ENCODE measurements at places on chromosomes 13 and 19. TPM values are rescaled to one million over a fixed set of nuclear protein-coding genes. Genes with fewer than 3 reads are reported as not detected.
A peak's percentile ranks its signal among the peaks of the same experiment; 100 is the strongest.

DNA sequence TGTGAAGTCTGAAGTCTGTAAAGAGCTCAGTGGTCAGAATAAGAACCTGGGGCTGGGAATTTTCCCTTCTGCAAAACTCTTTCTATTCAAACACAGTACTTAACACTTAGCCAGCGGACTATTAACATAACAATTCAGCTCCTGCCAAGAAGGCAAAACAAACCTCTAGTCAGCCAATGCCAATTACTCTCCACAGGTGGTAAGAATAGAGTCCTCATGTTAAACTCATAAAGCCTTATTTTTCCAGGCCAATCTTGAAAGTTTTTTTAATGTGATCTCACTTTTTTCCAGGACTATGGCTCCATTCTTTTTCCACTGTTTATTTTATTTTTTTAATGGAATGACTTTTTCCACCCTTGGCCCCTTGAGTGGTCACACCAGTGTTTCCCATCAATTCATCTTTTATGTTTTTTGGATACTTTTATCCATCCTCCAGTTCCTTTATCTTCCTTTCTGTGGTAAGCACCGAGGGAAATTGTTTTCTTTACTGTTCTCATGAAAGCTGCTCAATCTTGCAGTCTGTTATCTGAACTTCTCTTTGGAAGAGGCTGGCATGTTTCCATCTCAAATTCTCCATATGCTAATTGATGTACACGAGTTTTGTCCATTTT lies 217.3 kb downstream of the LHFPL6 start:
- H3K27me3 ChIP-seq, result no peaks in the 10 kb centered on the region
- no peaks in the 10 kb centered on the region for H3K4me1 ChIP-seq
- no peaks in the 10 kb centered on the region for H3K36me3 ChIP-seq
- no peak overlapping the region for H3K27ac ChIP-seq
- H3K4me3 ChIP-seq, result no peak overlapping the region

DNA sequence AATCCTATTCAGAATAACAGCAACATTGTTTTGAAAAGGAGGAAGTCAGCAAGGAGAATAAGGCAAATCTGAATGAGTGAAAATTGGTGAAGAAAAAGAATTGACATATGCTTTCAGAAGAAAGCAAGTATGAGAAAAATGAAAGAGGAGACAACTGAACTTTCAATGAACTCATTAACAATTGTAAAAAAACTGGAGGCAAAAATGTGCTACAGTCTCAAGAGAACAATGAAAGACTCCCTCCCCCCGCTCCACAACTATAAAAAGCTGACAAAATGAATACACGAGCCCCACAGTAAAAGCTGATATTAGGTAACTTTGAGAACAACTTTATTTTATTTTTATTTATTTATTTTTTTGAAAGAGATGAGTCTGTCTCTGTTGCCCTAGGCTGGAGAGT lies 373.1 kb downstream of the DIAPH3 start:
- no peak overlapping the region for H3K27ac ChIP-seq
- no peak overlapping the region for H3K4me3 ChIP-seq
- H3K36me3 ChIP-seq, result no peaks in the 10 kb centered on the region
- no peaks in the 10 kb centered on the region for H3K27me3 ChIP-seq
- no peak for DNase-seq

DNA sequence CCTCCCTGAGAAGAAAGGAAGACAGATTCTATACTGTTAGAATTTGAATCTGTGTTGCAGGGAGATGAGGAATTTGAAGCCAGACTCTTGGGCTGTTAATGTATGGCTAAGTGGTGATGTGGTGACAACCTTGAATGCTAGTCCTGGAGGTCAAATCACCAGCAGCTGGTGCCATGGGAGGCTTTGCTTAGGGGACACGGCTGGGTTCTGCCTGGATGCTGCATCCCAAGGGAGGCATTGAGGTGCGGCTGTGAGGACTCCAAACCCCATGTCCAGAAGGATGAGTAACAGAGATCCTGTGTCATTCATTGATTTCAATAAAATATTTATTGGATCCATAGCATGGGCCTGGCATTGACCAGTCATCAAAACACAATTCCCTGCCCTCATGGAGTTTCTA lies 42.3 kb downstream of the RFX2 start:
- H3K4me3 ChIP-seq, result no peak overlapping the region
- no peaks in the 10 kb centered on the region for H3K36me3 ChIP-seq
- H3K27ac ChIP-seq, result no peak overlapping the region
- no peak for DNase-seq

Gene URAD
- not detected for total RNA-seq

- no peak overlapping the region for H3K27ac ChIP-seq
- H3K4me1 ChIP-seq, result no peaks in the 10 kb centered on the region
- DNase-seq, result no peak
- no peaks in the 10 kb centered on the region for H3K27me3 ChIP-seq
- no peak overlapping the region for H3K4me3 ChIP-seq
Observed at GRCh38 chr13:96178759-96179158, 88.9 kb downstream of the HS6ST3 start.

Gene LIN37
- total RNA-seq, result 9.7 TPM

GRCh38 chr19:1767464-1767933 lies 14.2 kb downstream of the ONECUT3 start:
- peak; percentile 65 for DNase-seq
- H3K4me3 ChIP-seq, result no peak overlapping the region
- no peaks in the 10 kb centered on the region for H3K36me3 ChIP-seq
- peaks cover 70% of the 10 kb centered on the region for H3K27me3 ChIP-seq
- H3K4me1 ChIP-seq, result no peaks in the 10 kb centered on the region

Gene SLC1A6
- not detected for total RNA-seq

DNA sequence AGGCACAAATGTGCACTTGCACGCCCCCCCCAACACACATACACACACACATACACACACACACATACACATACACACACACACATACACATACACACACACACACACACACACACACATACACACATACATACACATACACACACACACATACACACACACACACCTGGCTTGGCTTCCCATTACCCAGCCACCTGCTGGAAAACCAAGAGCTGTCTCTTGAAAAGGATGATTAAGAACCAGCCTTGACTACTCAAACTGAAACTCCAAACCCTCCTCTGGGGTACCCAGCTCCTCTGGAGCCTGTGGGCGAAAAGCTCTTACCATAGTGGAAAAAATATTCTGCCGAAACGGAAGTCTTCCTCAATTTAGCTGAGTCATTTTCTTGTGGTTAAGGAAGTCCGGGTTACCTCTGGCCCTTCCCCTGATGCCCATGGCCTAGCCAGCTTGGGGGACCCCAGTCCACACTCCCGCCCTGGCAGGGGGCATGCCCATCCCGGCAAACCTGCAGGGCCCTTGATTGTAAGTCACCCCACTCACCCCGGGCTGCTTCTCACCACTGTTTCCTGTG lies 21.9 kb downstream of the CEBPA start:
- DNase-seq, result peak; percentile 76
- H3K4me1 ChIP-seq, result peaks cover 11% of the 10 kb centered on the region
- peak overlapping the region; percentile 43 for H3K4me3 ChIP-seq
- peaks cover 1% of the 10 kb centered on the region for H3K36me3 ChIP-seq
- H3K27ac ChIP-seq, result no peak overlapping the region
- H3K27me3 ChIP-seq, result peaks cover 17% of the 10 kb centered on the region

GRCh38 chr19:11507370-11508078 lies 1.9 kb upstream of the ZNF653 start:
- H3K27me3 ChIP-seq, result no peaks in the 10 kb centered on the region
- DNase-seq, result no peak
- peaks cover 15% of the 10 kb centered on the region for H3K4me1 ChIP-seq
- H3K27ac ChIP-seq, result no peak overlapping the region
- H3K4me3 ChIP-seq, result peak overlapping the region; percentile 86

Gene HTR2A
- total RNA-seq, result not detected

DNA sequence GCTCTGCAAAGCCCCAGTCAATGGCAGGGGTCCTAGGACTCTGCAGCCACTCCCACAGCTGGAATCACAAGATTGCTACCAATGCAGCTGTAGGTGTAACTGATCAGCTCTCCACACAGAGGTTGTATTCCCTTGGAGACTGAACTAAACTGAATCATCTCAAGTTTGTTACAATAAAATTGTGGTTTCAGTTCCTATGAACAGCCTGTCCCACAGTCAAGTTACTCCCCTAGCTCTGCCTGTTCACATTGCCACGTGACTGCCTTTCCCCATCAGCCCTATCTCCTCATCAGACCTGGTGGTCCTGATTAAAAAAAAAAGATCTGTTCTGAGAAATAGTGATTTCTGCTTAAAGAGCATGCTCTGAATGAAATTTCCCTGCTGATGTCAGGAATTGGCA lies 287.9 kb upstream of the NBEA start:
- no peak overlapping the region for H3K4me3 ChIP-seq
- no peaks in the 10 kb centered on the region for H3K36me3 ChIP-seq
- H3K27me3 ChIP-seq, result peaks cover under 1% of the 10 kb centered on the region
- no peaks in the 10 kb centered on the region for H3K4me1 ChIP-seq
- DNase-seq, result no peak

GRCh38 chr13:103810026-103810425 lies 743.8 kb upstream of the SLC10A2 start:
- no peak for DNase-seq
- H3K36me3 ChIP-seq, result no peaks in the 10 kb centered on the region
- H3K4me1 ChIP-seq, result no peaks in the 10 kb centered on the region
- no peaks in the 10 kb centered on the region for H3K27me3 ChIP-seq
- H3K27ac ChIP-seq, result no peak overlapping the region

- H3K4me3 ChIP-seq, result no peak overlapping the region
- H3K36me3 ChIP-seq, result no peaks in the 10 kb centered on the region
- no peak for DNase-seq
- H3K4me1 ChIP-seq, result no peaks in the 10 kb centered on the region
- no peak overlapping the region for H3K27ac ChIP-seq
Observed at GRCh38 chr13:38024431-38024830, 154.9 kb upstream of the TRPC4 start.

Gene NAPA
- 72.5 TPM for total RNA-seq

Gene KLK10
- not detected for total RNA-seq

GRCh38 chr13:41944229-41944628 lies 16.7 kb downstream of the VWA8 start:
- H3K4me3 ChIP-seq, result no peak overlapping the region
- peaks cover 45% of the 10 kb centered on the region for H3K36me3 ChIP-seq
- DNase-seq, result no peak
- H3K27ac ChIP-seq, result no peak overlapping the region

- no peaks in the 10 kb centered on the region for H3K27me3 ChIP-seq
- no peaks in the 10 kb centered on the region for H3K36me3 ChIP-seq
- DNase-seq, result no peak
- no peaks in the 10 kb centered on the region for H3K4me1 ChIP-seq
Observed at GRCh38 chr19:49295208-49295880, 29.6 kb downstream of the SLC6A16 start.

Gene BRCA2
- total RNA-seq, result 21.3 TPM

DNA sequence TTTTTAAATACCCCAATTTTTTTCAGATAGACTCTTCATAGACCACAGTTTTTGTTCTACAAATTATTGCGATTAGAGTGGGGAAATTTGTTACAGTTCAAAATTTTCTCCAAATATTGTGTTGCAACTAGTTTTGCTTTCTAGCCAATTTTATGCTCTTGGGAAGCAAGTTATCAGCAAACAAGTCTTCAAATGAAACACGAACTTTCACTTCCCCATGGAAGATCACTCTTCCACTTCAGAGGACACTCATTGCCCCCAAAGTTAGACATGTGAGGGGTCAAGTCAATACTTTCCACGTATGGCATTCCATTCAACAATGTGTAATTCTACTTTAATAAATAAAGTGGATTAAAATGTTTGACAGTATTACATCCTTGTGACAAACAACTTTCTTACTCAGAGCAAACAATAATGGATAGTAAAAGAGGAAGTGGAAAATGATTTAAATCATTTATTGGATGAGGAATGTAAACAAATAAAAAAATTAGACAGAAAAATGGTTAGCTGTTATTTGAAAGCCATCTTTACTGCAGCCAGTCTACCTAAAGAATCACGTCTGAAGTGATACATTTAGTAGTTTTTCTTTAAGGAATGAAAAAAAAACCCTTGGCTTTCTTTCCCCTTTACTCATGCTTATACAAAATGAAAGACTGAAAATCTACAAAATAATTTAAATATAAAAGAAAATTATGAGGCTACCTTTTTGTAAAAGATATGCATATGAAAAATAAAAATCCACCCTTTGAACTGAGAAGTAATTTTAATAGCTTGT lies 41.2 kb upstream of the TNFSF11 start:
- H3K4me3 ChIP-seq, result no peak overlapping the region
- no peak for DNase-seq
- no peaks in the 10 kb centered on the region for H3K36me3 ChIP-seq
- H3K4me1 ChIP-seq, result peaks cover 4% of the 10 kb centered on the region

GRCh38 chr19:29843180-29844051 lies 31.6 kb downstream of the CCNE1 start:
- no peaks in the 10 kb centered on the region for H3K27me3 ChIP-seq
- DNase-seq, result peak; percentile 13
- H3K27ac ChIP-seq, result no peak overlapping the region
- H3K4me3 ChIP-seq, result peak overlapping the region; percentile 60
- no peaks in the 10 kb centered on the region for H3K36me3 ChIP-seq
- H3K4me1 ChIP-seq, result peaks cover 15% of the 10 kb centered on the region

- peaks cover under 1% of the 10 kb centered on the region for H3K4me1 ChIP-seq
- H3K27me3 ChIP-seq, result no peaks in the 10 kb centered on the region
- H3K27ac ChIP-seq, result no peak overlapping the region
Observed at GRCh38 chr19:9871626-9872338, 36.7 kb downstream of the PIN1 start.

Gene FAM124A
- not detected for total RNA-seq

Gene OR1M1
- not detected for total RNA-seq

Measured in activated naive CD4-positive, alpha-beta T cell treated with anti-CD3 and anti-CD28 coated beads for 36 hours (primary cell).